ENCODE measurements at places on chromosomes 1 and 21.

GRCh38 chr1:154999571-155000410 is 2.8 kb upstream of the ZBTB7B start:
- peak; percentile 76 for DNase-seq

DNA sequence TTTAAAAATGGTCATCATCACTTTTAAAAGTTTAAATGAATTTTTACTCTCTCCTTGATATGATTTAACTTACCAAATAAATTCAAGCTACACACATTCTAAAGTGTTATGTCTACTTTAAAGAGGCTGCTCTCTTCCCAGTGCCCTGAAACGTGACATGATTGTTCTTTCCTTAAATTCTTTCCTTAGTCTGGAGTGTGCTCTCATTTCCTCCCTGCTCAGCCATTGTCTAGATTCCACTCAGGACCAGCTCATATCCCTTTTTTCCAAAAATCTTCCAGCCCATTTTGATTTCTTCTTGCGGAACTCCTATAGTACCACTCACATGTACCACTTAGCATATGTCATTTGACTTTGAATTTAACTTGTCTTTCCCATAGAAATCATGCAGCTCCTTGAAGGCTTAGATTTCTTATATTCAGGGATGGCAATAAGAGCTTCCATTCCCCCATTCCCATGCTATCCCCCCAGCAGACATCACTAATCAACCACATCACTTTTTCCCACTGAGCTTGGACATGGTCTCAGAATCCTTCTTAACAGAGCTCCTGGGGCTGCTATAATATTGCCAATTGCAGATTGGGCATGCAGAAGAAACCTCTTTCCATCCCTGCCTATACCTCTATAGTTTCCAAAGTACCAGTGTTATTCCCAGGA is 54.7 kb upstream of the ITPKB start:
- no peak for DNase-seq

DNA sequence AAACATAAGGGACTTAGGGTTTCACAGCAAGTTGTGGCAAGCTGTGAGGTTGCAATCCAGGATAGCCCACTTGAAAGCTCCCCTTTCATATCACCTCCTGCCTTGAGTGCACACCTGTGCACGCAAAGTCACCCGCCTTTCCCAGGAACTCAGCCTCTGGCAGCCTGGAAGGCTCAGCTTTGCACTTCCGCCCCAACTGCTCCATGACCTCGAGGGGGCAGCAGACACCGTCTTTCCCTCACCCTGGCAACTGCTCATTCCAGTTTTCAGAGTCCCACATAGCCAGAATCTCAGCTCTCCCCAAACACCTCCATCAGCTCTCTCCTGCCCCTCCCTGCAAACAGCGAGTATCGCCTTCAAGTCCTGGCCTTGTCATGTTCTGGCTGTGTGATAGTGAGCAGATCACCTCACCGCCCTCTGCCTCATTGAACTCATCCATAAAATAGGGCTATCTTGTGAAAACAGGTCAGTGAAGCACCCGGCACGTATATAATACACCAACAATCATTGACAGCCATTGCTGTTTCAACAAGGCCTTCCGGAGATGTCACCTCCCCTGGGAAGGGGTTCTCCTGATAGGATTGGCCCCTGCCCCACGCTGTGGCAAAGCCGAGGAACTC is 32.2 kb upstream of the EPB41 start:
- DNase-seq = peak; percentile 92

DNA sequence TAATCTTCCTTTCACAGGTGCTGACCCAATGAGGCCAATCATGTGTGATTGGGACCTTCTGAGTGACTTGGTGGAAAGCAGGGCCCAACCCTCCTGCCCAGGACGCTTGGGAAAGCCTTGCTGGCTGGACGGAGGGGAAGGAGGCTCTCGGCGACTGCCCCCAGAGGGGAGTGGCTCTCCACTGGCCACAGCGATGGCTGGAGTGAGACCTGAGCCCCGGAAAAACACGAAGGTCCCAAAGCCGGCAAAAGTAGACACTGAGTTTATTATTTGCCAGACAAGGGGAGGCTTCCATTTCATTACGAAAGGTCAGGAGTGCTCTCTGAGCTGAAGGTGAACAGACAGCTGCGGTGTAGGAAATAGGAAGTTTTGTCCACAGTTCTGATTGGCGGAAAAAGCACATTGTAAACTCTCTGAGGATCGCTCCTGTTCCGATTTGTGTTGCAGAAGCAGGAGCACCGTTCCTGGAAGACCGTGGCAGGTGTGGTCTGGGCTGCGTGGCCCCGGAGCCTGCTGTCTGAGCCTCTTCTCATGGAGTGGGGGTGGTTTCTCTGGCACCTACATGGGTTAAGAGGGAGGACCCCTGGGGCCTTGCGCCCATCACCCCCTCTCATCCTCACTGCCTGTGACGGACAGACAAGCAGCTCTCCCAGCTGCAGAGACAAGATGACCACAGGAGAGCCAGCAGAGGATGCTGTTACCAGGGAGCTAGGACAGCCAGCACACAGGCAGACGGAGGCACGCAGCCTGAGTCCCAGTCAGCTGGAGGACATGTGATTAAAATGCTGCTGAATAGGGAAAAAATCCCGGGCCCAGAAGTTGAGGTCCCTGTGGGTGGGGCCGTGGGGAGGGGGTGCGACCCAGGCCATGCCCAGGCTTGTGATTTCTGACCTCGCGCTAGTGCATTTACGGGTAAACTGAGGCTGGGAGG is 41.5 kb downstream of the KRTAP10-1 start:
- no peak for DNase-seq

DNA sequence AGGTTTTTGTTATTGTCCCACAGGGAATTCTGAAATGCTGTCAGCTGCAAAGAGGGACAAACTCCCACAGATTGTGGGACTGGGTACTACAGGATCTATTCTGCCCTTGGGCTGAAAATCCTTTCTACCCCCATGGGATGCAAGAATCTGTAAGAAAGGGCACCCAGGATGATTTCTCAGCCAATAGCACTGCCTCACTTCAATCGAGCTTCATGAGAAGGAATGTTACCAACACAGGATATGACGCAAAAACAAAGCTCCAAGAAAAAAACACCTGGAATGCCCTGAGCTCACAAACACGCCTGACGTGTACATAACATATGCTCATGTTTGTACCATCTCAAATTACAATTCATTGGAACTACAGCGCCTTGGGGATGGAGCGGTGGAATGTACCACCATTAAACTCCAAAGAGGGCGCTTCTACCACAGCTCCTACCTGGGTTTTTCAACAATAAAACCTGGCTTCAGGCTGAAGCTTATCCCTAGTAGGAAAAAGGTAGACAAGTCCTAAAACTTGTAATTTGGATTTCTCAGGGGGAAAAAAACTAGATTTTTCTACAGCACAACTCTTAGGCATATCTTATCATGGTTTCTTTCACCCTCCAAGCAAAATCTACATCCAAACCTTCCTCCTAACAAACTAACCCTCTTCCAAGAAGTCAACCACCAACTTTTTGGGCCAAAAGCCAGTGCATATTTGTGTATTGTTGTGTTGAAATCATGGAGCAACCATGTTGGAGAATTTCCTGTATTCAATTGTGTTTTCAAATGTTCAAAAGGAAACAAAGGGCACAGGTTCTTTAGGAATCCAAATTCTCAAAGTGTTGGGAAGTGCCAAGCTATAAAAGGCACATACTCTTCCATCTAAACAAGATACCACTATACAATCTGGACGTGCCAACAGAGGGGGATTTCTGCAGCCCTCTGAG is 78.9 kb downstream of the TGFBR3 start:
- DNase-seq = no peak

GRCh38 chr1:72623299-72623708 is 341.0 kb upstream of the NEGR1 start:
- DNase-seq = no peak

- no peak for DNase-seq
These were observed 725.7 kb downstream of the USP25 start for GRCh38 chr21:16455526-16455925.

GRCh38 chr1:55089683-55090082 is 50.3 kb downstream of the PCSK9 start:
- DNase-seq = no peak

- DNase-seq = no peak
These were observed 2.8 kb downstream of the ARHGEF2 start for GRCh38 chr1:155975375-155976061.

- DNase-seq = no peak
These were observed 389.2 kb downstream of the PLPP3 start for GRCh38 chr1:56189946-56190805.

GRCh38 chr1:64601207-64601606 is 131.3 kb downstream of the CACHD1 start:
- no peak for DNase-seq

DNA sequence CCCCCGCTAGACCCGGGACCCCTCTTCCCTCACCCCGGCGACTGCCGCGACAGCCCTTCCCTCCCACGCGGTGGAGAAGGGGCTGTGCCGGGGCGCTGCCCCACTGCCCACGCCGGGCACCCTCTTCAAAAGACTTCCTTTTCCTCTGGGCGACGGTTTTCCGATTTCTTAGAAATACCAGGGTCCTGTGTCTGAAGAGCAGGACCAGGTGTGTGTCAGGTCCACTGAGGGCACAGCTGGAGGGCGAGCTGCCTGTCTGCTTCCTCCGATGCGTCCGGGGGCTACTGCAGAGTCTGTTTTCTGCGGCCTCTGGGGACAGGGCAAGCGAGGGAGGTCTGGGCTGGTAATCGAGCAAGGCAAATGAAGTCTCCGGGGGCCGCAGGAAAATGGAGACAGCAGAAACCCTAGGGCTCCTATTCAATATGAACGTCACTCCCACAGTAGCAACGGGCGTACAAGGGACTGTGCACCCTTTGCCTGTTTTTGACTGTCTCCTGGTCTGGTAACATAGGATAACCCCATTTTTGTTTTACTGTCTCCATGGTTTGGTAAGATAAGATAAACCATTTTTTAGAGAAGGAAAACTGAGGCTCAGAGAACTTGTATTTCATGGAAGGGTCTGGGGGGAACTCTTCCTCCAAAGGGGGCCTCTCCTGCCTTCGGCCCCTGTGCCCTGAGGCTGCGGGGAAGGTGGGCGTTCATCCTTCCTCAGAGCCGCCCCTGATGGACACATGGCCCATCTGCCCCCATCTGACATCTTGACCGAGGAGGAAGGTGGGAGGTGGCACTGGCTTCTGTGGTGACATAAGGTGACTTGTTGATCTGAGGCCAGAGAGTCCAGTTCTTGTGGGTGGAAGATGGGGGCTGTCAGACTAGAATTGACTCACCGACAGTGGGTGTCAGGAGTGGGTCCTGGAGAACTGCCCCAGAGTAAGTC is 970 bp downstream of the TNFRSF1B start:
- no peak for DNase-seq

- DNase-seq = no peak
These were observed 52.6 kb downstream of the ZNF644 start for GRCh38 chr1:90969241-90969640.

DNA sequence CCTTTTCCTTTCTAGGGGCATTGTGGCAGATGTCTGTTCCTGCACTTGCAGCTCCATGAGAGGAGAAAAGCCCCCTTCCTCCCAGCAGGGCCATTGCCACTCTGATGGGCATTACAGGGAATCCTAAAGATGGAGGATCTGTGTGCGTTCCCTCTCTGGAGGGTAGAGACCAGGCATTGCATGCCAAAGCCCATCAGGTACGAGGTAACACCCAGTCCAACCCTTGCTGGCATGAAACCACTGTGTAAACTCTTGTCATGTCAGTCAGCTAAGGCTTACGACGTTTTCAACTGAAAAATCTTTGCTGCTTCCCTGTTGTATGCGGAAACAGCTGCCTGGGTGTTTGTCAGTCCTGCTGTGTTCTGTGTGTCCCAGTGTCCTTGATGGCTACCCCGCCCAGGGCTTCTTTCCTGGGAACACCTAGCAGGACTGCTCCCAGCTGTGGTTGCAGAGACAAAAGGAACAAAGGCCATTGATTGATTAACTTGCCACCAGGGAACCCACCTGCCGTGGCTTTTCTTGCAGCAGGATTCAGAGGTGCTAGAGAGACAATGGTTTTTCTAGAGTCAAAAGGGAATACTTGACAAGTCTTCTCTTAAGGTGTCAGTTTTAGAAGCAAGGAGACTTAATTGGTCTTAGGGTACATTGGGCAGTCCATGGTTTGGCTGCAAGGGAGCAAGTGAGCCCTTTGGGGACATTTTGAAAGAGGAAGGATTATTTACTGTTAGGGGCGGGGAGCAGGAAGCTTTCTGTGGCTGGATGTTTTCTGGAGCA is 24.6 kb downstream of the B3GALT5 start:
- DNase-seq = no peak

DNA sequence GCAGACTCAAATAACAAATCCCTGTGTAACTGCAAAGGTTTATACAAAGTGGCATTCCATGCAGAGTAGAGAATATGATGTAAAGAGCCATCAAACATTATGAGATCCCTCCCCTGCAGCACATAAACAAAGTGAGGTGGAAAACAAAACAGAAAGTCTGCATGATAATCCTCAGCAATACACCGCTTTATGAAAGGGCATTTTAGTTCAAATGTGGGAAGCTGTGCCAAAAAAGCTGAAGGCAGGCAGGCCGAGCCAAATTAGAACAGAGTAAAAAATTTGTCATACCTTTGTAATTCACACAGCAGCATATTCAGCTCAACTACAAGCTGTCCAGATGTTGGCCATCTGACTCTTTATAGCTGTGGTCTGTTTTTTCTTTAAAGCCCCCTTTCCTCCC is 113.5 kb downstream of the LHX9 start:
- no peak for DNase-seq

DNA sequence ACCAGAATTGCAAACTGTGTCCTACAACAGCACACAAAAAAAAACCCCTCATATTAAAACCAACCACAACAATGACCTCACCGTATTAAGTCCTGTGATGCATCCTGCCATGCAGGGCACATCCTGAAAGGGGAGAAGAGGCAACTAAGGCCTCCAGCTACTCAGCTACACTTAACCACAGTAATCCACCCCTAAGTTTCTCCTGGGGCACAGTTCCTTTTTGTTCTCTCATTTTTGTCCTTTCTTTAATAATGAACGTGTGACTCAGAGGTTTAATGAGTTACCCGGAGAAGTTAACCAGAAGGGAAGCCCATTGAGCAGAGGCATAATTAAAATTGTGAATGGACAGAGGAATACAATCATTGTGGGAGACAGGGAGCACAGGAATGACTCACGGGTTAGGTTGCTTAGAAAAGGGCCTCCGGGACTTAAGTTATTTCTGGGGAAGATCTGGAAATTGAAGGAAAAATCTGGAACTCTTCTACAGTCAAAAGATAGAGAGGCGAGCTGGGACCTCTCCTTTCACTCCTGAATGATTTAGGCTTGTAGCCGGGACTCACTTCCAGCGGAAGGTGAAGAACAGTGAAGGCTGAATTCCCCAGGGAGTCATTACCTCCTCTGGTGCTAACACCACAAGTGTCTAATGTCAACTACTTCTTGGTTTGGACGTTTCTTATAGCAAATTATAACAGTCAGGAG is 36.9 kb upstream of the HIVEP3 start:
- DNase-seq = peak; percentile 35

- no peak for DNase-seq
These were observed 2.1 kb upstream of the SERINC2 start for GRCh38 chr1:31410871-31411270.

DNA sequence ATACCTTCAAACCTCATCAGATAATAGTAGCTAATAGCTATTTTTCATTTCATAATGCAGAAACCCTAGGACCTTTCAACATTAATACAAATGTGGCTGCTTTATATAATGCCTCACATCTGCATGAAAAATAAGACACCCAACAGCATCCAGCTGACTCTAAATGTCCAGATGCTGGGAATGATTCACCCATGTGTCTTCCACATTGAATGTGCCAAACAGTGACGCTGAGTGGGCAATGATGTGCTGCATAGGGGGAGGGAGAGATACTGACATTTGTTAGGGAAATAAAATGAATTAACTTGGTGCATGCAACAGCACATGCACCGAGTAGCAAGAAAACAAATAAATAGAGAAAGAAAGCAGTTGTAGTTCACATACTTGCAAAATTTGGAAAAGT is 199.3 kb downstream of the DSCAM start:
- DNase-seq = no peak
